Colonic mucosa (tissue), 4 donors: ENCODE measurements at places on chromosomes 5 and 9.

- no peaks in the 10 kb centered on the region for H3K27me3 ChIP-seq
- no peaks in the 10 kb centered on the region for H3K4me1 ChIP-seq
- no peak overlapping the region for H3K4me3 ChIP-seq
- no peaks in the 10 kb centered on the region for H3K36me3 ChIP-seq
- H3K27ac ChIP-seq = no peak overlapping the region
Measured at GRCh38 chr5:111636736-111637135, 120.3 kb downstream of the NREP start.

GRCh38 chr5:83026930-83027687 lies 50.1 kb downstream of the TMEM167A start:
- no peaks in the 10 kb centered on the region for H3K27me3 ChIP-seq
- H3K27ac ChIP-seq = no peak overlapping the region
- H3K4me3 ChIP-seq = no peak overlapping the region
- no peak for DNase-seq
- no peaks in the 10 kb centered on the region for H3K4me1 ChIP-seq

DNA sequence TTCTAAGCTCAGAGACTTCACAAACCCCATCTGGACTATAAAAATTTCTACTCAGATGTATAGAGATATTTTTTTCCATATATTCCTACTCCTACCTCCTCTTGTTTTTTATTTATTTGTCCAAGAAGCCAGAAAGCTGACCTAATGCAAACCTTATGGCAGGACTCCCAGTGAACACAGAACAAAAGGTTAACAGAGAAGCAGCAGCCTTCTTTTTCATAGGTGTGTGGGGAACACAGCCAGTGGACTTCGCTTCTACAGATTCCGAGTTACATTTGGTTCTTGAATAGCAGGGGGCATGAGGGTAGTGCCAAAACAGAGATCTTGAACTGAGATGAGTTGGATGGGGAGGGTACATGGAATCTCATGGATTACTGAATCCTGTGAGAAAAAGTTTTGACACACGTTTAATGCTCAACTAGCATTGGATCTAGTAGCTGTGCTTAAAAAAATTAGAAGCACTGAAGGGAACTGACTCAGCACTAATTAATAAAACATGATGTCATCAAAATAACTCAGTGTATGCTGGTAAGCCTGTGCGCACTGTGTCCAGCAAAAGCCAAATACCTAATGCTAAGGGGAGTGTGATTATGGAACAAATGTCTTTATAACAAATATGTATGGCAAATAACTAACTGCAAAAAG lies 240.1 kb downstream of the GABRB2 start:
- no peak overlapping the region for H3K4me3 ChIP-seq
- no peaks in the 10 kb centered on the region for H3K36me3 ChIP-seq
- no peak for DNase-seq
- H3K27ac ChIP-seq = no peak overlapping the region

DNA sequence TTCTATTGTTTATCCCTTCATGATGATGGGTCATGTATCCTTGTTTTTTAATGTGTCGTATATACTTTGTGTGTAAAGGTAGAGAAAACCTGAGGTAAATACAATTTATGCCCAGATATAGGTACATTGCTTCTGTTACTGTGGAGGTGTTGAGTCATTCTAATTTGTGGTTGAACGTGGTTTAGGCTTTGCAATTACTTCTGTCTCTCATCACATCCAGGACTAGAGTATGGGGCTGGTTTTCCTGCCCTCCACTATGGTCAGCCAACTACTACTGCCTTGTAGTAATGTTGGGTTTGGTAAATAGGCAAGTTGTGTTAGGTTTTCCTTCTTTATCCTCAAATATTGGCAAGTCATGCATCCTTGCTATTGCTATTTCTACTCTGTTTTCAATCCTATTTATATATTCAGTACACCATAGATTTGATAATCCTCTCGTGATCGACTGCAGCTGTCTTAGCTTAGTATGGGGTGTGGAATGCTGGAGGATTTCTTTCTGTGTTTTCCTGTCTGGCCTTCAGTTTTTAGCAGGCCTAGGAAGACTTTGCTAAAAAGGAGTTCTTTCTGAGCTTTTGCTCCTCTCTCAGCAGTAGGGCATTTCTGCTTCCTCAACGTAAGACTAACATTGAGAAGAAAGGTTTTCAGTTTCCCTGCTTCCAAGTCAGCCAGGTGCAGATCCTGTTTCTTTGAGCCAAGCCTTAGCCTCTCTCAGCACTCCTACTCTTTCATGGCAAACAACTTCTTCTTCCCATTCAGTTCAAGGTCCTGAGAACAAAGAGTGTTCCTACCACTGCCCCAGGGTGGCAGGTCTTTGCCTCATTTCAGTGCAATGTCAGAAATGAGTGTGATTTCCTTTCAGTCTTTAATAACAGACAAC lies 844.4 kb upstream of the CDH18 start:
- H3K27me3 ChIP-seq = no peaks in the 10 kb centered on the region
- no peak overlapping the region for H3K27ac ChIP-seq
- DNase-seq = no peak
- no peaks in the 10 kb centered on the region for H3K4me1 ChIP-seq

DNA sequence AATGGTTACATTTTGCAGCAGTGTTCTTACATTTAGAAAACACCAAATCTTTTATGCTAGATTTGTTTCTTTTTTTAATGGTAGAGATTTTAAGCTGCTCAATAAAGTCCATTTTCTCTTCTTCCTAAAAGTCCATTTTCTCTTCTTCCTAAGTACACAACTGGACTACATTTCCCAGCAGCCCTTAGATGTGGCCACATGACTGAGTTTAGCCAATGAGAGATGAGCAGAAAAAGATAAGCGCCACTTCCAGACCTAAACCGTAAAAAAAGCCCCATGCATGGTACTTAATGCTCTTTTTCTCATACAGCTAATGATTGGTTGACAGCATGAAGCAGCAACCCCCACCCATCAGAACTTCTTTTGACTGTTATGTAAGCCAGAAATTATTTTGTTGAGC lies 206.7 kb downstream of the FAM114A2 start:
- DNase-seq = no peak
- no peaks in the 10 kb centered on the region for H3K27me3 ChIP-seq
- H3K4me1 ChIP-seq = no peaks in the 10 kb centered on the region
- H3K36me3 ChIP-seq = no peaks in the 10 kb centered on the region
- H3K4me3 ChIP-seq = no peak overlapping the region

- H3K4me1 ChIP-seq = no peaks in the 10 kb centered on the region
- H3K27me3 ChIP-seq = no peaks in the 10 kb centered on the region
- no peak overlapping the region for H3K4me3 ChIP-seq
- DNase-seq = no peak
Measured at GRCh38 chr5:39475881-39476842, 51.4 kb upstream of the DAB2 start.

DNA sequence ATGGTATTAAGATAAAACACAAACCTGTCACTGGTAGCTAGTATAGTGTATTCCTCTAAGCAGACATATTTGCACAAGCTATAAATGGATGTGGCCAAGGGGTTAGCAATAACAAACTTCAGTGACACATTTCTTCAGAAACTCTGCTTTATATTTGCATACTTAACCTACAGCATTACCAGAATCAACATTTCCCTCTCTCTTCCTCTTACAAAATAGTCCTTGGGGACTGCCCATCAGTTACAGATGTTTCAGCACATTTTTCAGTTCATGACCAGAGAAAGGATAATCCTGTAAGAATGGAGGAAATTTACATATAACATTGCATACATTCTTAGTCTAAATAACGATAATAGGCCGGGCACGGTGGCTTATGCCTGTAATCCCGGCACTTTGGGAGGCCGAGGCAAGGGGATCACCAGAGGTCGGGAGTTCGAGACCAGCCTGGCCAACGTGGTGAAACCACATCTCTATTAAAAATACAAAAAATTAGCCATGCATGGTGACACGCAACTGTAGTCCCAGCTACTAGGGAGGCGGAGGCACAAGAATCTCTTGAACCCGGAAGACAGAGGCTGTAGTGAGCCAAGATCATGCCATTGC lies 25.3 kb upstream of the SLC1A1 start:
- H3K4me1 ChIP-seq = no peaks in the 10 kb centered on the region
- no peak for DNase-seq
- H3K27ac ChIP-seq = no peak overlapping the region
- no peaks in the 10 kb centered on the region for H3K27me3 ChIP-seq
- no peaks in the 10 kb centered on the region for H3K36me3 ChIP-seq

DNA sequence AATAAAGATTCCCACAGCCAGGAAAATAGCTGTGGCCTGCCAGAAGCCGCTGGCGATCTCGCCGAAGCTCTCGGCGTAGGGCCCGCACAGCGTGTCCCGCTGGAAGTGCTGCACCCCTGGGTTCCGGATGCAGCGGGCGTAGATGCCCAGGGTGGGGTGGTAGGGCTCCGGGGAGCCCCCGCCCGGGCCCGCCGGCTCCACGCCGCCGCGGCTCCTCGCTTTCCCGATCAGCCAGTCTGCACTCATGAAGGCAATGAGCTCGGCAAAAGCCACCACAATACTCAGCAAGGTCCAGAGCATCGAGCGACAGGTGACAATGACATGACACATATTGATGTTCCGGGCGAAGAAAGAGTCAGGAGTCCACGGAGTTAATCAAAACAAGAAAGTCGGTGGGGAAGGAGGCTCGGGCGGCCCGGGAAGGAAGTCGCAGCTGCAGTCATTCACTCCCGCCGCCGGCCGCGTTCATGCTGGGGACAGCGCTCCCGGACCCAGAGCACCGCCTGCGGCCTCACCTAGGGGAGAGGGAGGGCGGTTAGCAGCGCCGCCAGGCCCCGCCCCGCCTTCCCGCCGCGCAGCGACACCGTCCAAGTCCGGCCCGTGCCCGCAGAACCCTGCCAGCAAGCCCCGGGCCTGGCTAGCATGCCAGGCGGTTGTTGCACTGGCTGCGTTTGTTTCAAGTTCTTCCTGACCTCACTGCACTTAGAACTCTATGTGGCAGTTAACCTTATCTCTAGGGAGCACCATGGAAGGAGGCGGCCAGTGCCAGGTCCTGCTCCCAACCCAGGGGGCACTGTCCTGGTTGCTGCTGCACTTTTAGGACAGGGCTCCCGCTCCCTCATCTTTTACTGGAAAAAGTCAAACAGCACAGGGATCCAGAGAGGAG lies 138.4 kb downstream of the LHFPL2 start:
- peak overlapping the region; percentile 21 for H3K27ac ChIP-seq
- no peaks in the 10 kb centered on the region for H3K36me3 ChIP-seq
- peak; percentile 78 for DNase-seq

GRCh38 chr5:132750471-132751230 lies 3.4 kb downstream of the CCNI2 start:
- no peaks in the 10 kb centered on the region for H3K36me3 ChIP-seq
- no peak overlapping the region for H3K27ac ChIP-seq
- H3K27me3 ChIP-seq = no peaks in the 10 kb centered on the region
- no peaks in the 10 kb centered on the region for H3K4me1 ChIP-seq
- no peak for DNase-seq
- H3K4me3 ChIP-seq = no peak overlapping the region
